ENCODE measurements at places on chromosomes 2 and 18. TPM values are rescaled to one million over a fixed set of nuclear protein-coding genes. Genes with fewer than 3 reads are reported as not detected.

- DNase-seq = no peak
These were observed 66.2 kb upstream of the SLC39A10 start for GRCh38 chr2:195590861-195591205.

- DNase-seq = no peak
These were observed 255.9 kb upstream of the SMIM21 start for GRCh38 chr18:75683426-75683825.

- DNase-seq = no peak
These were observed 65.4 kb downstream of the AAK1 start for GRCh38 chr2:69578198-69578540.

- no peak for DNase-seq
These were observed 747.4 kb upstream of the SLC8A1 start for GRCh38 chr2:41199334-41199733.

DNA sequence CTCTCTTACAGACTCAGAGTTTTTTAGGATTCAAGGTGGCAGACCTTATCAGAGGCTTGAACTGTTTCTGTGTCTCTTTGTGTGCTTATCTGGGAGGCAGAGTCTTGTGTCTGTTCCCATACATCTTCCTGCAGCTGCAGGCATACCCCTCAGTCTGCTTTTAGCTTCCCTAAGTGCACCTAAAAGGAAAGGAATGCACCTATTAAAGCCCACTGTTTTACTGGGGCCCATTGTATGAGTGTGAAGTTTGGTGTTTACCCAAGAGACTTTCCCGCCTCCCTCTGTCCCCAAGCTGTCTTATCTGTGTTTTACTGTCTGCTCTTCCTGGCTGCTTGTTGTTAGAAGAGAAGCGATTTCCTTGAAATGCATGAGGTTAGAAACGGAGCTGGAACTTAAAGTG is 1757.3 kb upstream of the PIK3C3 start:
- DNase-seq = no peak

GRCh38 chr2:144479659-144480058 is 40.3 kb downstream of the ZEB2 start:
- no peak for DNase-seq

DNA sequence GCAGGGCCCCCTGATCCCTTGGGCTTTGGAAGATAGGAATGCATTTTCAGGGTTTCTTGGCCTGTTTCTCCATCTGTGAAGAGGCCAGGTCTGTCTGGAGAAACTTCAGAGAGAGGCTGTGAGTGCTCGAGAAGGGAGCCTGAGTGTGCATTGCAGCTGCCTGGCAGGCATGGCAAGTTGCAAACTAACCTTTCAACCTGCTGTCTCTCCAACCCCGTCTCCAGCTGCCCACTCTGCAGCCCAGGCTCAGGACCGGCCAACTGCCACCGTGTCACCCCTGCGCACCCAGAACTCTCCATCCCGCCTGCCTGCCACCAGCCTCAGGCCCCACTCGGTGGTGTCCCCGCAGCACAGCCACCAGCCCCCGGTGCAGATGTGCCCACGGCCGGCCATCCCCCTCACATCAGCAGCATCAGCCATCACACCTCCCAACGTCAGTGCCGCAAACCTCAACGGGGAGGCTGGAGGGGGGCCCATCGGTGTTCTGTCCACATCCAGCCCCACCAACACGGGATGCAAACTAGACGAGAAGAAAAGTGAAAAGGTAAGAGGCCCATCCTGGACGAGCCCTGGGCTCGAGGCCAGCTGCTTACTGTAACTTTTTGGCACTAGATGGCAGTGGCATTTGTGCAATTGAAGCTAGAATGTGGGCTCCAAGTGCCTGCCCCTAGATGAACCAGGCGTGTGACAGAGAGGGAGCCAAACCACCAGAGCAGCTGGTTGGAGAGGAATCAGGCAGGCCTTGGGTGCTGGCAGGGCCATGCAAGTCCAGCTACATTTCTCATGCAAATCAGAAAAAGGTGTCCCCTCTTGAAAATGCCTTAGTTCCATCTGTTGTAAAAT is 164.6 kb downstream of the SEPTIN10 start:
- no peak for DNase-seq

- DNase-seq = no peak
These were observed 568.7 kb downstream of the METTL4 start for GRCh38 chr18:2002604-2003003.

Gene CDKL4
- 4.3 TPM for total RNA-seq

- no peak for DNase-seq
These were observed 439.4 kb downstream of the SPAG16 start for GRCh38 chr2:213723707-213724106.

Gene OLA1
- 101 TPM for total RNA-seq

DNA sequence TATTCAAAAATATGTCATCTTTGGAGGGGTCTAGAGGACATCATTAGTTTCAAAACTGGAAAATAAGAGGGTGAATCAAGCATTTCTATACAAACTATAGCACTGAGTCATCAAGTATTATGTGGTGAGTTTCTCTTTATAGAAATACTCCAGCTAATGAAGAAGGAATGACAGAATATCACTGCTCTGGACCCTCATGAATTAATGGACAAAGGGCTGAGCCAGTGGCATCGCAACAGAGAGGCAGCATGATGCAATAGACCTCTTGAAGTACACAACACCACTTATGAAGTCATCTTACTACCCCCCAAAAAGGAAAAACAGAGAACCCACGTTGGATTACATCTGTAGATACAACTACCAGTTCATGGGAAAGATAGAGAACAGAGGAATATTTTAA is 27.4 kb upstream of the EIF2AK3 start:
- DNase-seq = no peak

DNA sequence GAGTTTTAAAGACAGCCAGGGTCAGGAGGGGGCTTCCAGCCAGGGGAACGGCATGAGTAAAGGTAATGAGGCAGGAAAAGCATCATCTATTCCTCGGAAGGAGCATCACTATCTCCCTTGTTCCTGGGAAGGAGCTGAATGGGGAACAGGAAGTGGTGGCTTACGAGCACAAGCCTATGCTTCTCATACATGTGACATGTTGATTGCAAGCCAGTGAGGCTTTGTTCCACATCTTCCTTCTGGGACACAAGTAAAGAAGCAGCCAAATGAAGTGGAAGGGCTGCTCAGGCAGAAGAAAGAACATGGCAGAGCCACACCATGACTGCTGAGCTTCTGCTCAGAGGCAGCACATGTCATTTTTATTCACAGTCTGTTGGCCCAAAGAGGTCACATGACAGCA is 15.1 kb upstream of the LMAN1 start:
- DNase-seq = no peak

DNA sequence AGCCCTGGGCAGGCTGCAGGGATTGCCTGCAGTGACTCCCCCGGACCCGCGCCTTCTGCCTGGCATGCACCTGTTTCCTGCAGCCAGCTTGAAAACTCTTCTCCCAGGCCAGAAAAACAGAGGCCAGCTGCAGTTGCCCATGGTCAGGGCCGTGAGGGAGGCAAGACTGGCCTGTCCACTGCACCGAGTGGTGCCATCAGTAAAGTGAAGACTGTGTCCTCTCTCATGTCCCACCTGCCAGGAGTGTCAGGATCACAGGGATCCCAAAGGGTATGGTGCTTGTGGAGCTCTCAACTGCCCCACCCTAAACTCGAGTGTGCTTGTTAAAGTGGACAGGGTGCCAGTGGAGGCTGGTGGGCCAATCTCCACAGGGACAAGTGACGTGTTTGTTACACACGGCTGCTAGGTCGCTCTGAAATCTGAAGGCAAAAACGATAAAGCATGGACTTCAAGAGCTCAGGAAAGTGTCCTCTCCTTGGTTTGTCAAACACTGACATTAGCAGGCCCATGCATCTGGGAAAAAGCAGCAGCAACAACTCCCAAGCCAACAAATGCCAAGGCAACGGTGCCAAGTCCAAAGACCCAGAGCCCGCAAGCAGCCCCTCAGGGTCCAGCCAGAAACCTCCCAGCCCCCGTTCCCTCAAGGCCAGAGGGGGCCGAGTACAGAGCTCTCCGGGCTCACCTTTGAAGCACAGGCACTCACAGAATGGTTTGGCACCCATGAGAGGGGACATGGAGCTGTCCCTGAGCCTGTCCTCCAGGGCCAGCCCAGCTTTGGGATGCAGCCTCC is 213.2 kb downstream of the HDAC4 start:
- no peak for DNase-seq

Gene SCN1A
- total RNA-seq = under 0.01 TPM

- DNase-seq = no peak
These were observed 1375.4 kb upstream of the CELF4 start for GRCh38 chr18:38940863-38941531.

Gene SS18
- total RNA-seq = 139 TPM

GRCh38 chr2:177688844-177689243 is 296.3 kb downstream of the AGPS start:
- no peak for DNase-seq

DNA sequence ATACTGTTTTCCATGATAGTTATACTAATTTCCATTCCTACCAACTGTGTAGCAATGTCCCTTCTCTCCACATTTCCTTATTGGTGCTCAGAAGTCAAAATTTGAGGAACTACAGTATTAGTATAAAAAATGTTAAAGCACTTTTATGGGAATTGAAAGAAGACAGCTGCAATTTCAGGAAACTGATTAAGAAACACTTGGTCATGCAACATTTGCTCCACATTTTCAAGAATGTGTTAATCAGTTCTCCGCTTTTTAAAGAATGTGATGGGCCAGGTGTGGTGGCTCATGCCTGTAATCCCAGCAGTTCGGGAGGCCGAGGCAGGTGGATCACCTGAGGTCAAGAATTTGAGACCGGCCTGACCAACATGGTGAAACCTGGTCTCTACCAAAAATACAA is 33.6 kb upstream of the MGAT4A start:
- no peak for DNase-seq

DNA sequence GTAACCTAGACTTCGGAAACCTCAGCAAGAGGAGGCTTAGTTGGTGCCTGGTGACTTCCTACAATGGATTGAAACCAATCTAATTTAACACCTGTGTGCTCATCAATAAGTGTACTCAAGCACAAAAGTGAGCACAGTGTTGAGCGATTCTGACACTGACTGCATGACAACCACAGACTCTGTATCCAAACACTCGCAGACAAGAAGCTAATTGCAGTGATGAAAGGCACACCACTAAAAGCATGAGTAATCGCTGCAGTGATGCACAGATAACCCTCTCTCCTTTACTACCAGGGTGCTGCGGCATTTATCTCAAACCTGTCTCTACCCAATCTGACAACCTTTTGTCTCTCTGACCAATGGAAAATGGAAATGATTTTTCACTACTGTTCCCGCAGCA is 168.1 kb downstream of the AFF3 start:
- peak; percentile 5 for DNase-seq

Gene UPP2
- not detected for total RNA-seq

- no peak for DNase-seq
These were observed 60.3 kb upstream of the UPP2 start for GRCh38 chr2:158041400-158041799.

DNA sequence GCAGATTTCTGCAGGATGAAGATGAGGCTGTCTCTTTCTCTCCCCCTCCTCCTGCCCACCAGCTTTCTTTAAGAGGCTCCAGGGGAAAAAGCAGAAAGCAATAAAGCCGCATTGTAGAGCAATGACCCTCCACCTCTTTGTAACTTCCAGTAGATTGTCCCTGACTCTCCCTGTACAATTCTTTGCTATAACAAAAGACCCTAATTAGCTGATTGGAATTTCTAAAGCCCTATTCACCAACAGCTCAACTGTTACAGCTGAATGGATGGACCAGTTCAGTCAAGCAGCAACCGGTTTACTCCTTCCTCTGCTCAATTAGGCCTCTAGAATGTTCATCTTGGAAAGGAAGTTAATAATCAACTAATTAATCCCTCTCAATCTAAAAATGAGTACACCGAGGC is 301.0 kb downstream of the STK39 start:
- no peak for DNase-seq

Gene FAM237A
- total RNA-seq = not detected

DNA sequence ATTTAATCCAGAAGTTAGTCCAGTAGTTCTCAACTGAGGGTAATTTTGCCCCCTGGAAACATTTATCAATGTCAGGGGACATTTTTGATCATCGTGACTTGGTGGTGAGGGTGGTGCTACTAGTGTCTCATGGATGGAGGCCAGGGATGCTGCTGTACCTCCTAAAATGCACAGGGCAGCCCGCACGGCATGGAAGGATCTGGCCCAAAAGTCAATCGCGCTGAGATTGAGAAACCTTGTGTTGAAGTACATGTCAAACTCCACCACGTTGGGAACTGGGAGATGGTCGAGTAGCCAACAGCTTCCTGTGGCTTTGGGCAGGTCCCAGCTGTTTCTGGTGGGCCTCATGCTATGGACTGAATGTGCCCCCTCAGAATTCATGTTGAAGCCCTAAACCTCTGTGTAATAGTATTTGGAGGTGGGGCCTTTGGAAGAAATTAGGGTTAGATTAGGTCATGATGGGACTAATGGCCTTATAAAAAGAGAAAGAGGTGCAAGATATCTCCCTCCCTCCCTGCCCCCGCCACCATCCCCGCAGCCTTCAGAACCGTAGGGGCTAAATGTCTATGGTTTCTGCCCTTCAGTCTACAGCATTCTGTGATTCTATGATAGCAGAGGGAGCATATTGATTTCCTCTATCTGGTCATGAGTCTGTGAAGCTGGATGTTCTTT is 259.7 kb downstream of the MYCN start:
- no peak for DNase-seq

DNA sequence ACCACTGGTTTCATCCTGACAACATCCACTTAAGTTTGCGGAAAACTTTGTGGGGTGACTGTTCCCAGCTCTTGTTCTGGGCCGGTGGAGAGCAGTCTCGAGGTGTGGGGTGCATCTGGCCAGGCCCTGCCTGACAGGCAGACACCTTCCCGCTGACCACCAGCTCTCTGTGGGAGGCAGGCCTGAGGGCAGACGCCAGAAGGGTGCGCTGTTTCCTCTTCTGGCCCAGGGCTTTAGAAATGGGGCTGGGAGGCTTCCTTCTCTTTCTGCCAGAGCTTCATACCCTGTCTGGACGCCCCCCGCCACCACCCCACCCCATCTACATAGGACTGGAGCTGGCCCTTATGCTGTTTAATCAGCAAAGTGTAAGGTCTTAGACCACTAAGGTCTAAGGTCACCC is 263.8 kb downstream of the LOXHD1 start:
- DNase-seq = no peak

DNA sequence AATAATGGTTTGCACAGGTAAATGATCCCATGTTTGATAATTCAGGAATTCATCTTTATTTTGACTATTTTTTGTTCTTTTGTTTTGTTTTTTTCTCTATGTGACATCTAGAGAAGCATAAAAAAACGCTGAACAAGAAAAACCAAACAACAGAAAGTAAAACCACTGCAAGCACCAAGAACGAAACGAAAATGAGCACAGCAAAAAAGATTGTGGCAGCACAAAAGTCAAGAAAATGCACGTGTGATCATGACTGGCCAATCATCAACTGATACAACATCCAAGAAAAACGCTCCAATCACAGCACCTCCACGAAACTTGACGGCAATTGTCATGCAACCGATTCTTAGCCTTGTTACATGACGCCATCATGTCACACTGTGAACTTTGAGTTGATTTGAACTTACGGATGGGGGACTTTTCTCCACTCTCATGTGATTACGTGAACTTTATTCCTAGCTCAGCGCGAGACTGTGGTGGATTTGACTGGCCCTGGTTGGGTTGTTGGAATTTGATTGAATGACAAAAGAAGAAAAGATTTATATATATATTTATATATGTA is 318.7 kb downstream of the CELF4 start:
- DNase-seq = no peak
